ENCODE measurements at places on chromosomes 6 and 20. TPM values are rescaled to one million over a fixed set of nuclear protein-coding genes. Genes with fewer than 3 reads are reported as not detected.

DNA sequence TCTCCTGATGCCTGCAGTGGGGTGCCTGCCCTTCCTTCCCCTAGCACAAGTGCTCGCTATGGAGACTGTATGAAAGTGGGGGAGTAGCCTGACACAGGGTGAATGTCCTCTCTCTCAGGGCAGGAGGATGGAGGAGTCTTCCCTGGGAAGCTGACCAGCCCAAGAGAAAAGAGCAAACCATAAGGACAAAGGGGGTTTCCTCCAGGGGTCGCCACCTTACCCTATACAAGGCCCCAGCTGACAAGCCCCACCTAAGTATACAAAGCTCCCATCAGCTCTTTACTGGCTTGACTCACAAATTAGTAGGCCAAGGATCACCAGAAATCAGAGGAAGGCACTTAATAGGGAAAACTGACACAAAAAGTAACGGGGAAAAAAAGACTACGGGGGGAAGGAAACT is 54.1 kb downstream of the PLAGL1 start:
- no peaks in the 10 kb centered on the region for H3K36me3 ChIP-seq
- no peak for DNase-seq
- peaks cover 1% of the 10 kb centered on the region for H3K4me1 ChIP-seq
- no peaks in the 10 kb centered on the region for H3K27me3 ChIP-seq
- H3K27ac ChIP-seq, result no peak overlapping the region

DNA sequence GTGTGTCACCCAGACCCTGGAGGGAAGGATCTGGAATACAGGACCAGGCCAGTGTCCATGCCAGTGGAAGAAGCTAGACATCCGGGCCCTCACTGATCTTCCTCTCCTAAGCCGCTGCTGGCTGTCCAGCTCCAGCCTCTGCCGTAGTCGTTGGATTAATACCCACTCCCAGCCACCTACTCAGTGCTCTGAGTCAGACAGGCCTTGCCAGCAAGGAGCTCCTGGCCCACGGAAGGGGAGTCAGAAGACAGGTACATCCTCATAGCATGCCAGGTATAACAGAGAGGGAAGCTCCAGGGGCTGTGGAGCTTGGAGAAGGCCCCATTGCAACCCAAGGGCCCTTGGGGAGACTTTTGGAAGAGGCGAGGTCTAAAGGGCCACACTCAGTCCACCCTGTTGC is 49.0 kb downstream of the STK35 start:
- peaks cover 7% of the 10 kb centered on the region for H3K4me1 ChIP-seq
- DNase-seq, result no peak
- H3K27ac ChIP-seq, result no peak overlapping the region
- H3K4me3 ChIP-seq, result no peak overlapping the region
- peaks cover 33% of the 10 kb centered on the region for H3K36me3 ChIP-seq
- no peaks in the 10 kb centered on the region for H3K27me3 ChIP-seq

- no peaks in the 10 kb centered on the region for H3K4me1 ChIP-seq
- H3K27ac ChIP-seq, result no peak overlapping the region
- no peak overlapping the region for H3K4me3 ChIP-seq
- no peaks in the 10 kb centered on the region for H3K36me3 ChIP-seq
- DNase-seq, result no peak
Observed at GRCh38 chr20:54350415-54350814, 125.0 kb upstream of the DOK5 start.

GRCh38 chr6:10399451-10399850 is 15.4 kb downstream of the TFAP2A start:
- peaks cover 91% of the 10 kb centered on the region for H3K27me3 ChIP-seq
- DNase-seq, result no peak
- peaks cover 14% of the 10 kb centered on the region for H3K4me1 ChIP-seq
- H3K27ac ChIP-seq, result no peak overlapping the region
- no peak overlapping the region for H3K4me3 ChIP-seq
- no peaks in the 10 kb centered on the region for H3K36me3 ChIP-seq

DNA sequence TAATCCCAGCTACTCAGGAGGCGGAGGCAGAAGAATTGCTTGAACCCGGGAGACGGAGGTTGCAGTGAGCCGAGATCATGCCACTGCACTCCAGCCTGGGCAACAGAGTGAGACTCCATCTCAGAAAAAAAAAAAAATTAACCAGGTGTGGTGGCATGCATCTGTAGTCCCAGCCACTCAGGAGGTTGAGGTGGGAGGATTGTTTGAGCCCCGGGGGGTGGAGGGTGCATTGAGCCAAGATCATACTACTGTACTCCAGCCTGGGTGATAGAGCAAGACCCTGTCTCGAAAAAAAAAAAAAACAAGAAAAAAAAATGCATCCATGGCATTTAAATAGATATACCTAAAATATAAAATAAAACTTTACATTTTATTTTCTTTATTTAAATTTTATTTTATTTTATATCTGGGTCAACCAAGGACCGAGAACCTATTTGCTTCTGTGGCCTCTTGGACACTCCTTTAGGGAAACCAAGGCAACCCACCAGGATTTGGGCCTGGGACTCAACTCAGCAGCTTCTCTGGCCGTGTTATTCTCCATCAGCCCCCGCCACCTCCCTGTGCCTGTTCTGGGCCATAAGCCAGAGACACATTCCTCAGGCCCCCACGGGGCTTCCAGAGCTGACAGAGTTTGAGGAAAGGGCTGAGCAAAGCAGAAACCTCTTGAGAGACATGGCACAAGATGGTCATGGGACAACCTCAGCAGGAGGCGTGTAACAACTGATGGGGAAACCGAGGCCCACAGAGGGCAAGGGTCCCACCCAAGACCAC is 6.2 kb downstream of the SNTA1 start:
- DNase-seq, result no peak
- H3K4me1 ChIP-seq, result peaks cover 26% of the 10 kb centered on the region
- H3K27ac ChIP-seq, result peak overlapping the region; percentile 78
- no peak overlapping the region for H3K4me3 ChIP-seq
- peaks cover 32% of the 10 kb centered on the region for H3K36me3 ChIP-seq
- no peaks in the 10 kb centered on the region for H3K27me3 ChIP-seq

DNA sequence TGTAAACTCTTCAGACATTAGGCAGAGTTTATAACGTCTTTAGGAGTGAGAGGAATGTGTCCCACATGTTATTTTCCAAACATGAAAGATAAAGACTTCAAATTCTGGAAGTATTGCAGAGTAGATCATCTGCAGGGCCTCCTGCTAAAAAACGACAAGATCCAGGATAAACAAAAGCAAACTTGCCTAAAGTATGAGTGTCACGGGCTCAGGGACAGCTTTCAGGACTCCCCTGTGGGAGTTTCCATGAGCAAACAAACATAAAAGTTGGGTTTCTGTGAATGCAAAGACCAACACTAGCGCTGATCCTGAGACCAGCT is 76.9 kb downstream of the TXNDC5 start:
- no peak overlapping the region for H3K4me3 ChIP-seq
- H3K27ac ChIP-seq, result no peak overlapping the region
- no peak for DNase-seq
- H3K4me1 ChIP-seq, result no peaks in the 10 kb centered on the region

DNA sequence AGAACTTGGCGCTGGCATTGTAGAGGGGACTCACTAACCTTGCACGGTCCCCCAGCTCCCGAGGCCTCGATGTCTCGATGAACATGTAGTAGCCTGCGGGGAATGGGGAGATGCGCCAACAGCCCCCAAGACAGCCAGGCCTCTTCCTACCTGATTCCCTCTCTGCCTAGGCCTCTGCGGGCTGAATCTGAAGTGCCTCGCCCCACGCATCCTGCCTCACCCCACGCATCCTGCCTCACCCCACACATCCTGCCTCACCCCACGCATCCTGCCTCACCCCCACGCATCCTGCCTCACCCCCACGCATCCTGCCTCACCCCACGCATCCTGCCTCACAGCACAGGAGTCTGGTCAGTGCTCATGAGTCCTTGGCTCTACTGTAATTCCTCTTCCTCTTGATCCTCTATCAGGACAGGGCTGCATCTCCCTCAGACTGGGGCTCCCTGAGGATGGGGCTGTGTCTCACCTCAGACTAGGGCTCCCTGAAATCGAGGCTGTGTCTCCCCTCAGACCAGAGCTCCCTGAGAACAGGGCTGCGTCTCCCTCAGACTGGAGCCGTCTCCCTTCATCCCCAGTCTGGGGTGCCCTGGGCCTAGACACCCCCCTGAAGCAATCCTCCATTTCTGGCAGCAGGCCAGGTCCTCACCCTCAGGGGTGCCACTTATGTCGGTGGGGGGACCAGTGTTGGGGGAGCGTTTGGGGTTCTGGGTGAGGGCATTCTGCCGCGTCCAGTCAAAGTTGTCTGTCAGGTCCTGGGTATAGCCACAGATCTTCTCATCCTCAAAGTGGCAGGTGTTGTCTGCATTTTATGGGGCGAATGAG is 53.6 kb downstream of the MDGA1 start:
- H3K36me3 ChIP-seq, result peaks cover 21% of the 10 kb centered on the region
- H3K27ac ChIP-seq, result no peak overlapping the region
- peaks cover 9% of the 10 kb centered on the region for H3K27me3 ChIP-seq
- DNase-seq, result no peak
- H3K4me3 ChIP-seq, result no peak overlapping the region

DNA sequence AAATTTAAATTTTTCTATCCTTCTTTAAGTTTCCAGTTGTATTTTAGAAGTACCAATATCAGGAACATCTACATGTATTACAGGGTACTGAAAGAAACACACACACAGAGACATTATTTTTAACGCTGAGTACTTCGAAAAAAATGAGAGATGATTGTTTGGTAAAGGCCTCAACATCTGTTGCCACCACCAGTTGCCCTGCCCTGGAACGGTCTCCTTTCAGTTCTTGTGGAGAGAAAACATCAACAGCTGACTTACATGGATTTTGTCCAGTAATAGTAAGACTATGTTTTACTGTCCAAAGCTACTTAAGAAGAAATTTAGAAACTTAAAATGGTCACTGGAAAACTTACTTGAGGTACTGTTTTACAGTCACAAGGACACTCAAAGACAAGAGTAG is 16.7 kb downstream of the HMGCLL1 start:
- H3K27me3 ChIP-seq, result no peaks in the 10 kb centered on the region
- H3K36me3 ChIP-seq, result no peaks in the 10 kb centered on the region

DNA sequence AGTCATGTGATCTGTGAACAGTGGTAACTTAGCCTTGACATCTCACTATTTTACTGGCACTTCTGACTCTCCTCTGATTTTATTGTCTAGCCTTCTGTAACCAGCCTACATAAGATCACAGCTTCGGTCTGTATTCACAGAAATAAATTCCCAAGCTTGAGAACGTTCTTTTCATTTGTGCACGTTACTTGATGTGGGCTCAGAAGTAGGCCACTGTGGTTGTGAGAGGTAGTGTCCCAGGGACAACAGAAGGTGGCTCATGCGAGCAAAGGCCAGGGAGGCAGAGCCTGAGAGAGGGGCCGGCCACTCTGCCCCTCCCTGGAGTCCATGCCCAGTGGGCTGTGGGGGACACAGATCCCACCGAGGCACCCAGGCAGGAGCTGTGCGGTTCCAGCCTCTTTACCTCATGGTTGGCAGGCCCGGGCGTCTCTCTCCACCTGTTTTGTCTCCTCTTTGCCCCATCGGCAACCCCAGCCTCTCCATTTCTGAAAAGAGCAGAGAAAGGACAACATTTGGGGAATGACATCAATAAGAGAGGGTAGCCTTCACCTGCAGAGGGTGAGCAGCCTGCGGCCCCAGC is 207.5 kb upstream of the CST7 start:
- H3K36me3 ChIP-seq, result no peaks in the 10 kb centered on the region
- no peak overlapping the region for H3K4me3 ChIP-seq
- DNase-seq, result no peak
- no peak overlapping the region for H3K27ac ChIP-seq
- H3K27me3 ChIP-seq, result no peaks in the 10 kb centered on the region

GRCh38 chr6:43680308-43681200 is 7.0 kb downstream of the MRPS18A start:
- DNase-seq, result no peak
- no peak overlapping the region for H3K27ac ChIP-seq
- no peak overlapping the region for H3K4me3 ChIP-seq
- H3K4me1 ChIP-seq, result no peaks in the 10 kb centered on the region
- peaks cover 32% of the 10 kb centered on the region for H3K36me3 ChIP-seq
- no peaks in the 10 kb centered on the region for H3K27me3 ChIP-seq

DNA sequence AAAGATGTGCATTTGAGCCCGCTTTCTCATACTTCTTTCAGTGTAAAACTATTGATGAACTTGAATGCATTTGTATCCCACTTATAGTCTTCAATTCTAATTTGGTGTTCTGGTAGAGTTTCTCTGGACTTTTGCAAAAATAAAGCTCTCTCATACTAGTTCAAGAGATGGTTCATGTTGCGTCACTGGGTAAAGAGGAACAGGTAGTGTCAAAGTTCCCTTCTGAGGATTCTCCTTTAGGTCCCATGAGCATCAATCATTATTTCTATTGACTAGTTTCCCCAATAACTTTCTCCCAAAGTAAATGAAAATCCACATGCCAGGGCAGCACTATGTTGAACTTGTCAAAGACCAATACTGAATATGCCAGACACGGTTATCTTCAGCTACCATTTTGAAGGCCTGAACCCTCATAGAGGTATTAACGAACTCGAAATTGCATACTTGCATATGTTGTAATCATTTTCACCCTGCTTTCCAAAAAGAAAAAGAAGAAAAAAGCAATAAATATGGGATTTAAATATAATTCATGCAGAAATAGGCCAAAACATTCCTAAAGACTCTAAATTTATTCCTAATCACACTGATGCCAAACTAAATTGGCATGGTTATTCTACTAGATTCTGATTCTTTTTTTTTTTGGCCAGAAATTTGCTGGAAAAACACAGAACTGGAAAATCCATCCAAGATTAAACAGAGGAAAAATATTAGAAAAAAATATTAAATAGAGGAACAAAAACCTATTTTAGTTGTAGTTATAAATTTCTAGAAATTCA is 84.5 kb downstream of the SGK1 start:
- no peaks in the 10 kb centered on the region for H3K4me1 ChIP-seq
- DNase-seq, result no peak
- H3K36me3 ChIP-seq, result no peaks in the 10 kb centered on the region
- H3K4me3 ChIP-seq, result no peak overlapping the region

DNA sequence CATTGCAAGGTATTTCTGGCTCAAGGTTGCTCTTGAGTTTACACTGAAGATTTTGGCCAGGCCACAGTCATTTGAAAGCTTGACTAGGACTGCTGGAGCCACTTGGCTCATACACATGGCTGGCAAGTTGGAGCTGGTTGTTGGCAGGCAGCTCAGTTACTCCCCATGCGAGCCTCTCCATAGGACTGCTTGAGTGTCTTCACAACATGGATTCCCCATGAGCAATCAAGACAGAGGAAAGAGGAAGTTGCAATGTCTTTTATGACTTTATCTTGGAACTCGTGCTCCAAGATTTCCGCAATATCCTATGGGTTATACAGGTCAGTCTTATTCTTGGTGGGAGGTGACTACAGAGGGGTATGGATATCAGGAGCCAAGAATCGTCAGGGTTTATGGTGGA is 1.4 kb upstream of the MANBAL start:
- no peak overlapping the region for H3K4me3 ChIP-seq
- no peaks in the 10 kb centered on the region for H3K27me3 ChIP-seq
- peaks cover 15% of the 10 kb centered on the region for H3K4me1 ChIP-seq
- no peaks in the 10 kb centered on the region for H3K36me3 ChIP-seq
- no peak overlapping the region for H3K27ac ChIP-seq

GRCh38 chr6:15392182-15392581 is 146.3 kb downstream of the JARID2 start:
- no peaks in the 10 kb centered on the region for H3K27me3 ChIP-seq
- DNase-seq, result no peak
- H3K4me1 ChIP-seq, result peaks cover 27% of the 10 kb centered on the region
- no peak overlapping the region for H3K4me3 ChIP-seq
- H3K36me3 ChIP-seq, result peaks cover 3% of the 10 kb centered on the region
- no peak overlapping the region for H3K27ac ChIP-seq

Gene MAS1
- 0.06 TPM for total RNA-seq

Gene NKX2-4
- 0.11 TPM for total RNA-seq

Gene CPNE5
- total RNA-seq, result 32.5 TPM

Gene GPX6
- not detected for total RNA-seq

Gene TRIM31
- not detected for total RNA-seq

Gene FIG4
- total RNA-seq, result 25.0 TPM

Gene WFDC9
- total RNA-seq, result not detected

Gene BTNL2
- total RNA-seq, result not detected

Gene TUBB2B
- total RNA-seq, result 702 TPM
